ENCODE measurements at places on chromosomes 3 and 15.

- no peak for DNase-seq
Observed at GRCh38 chr3:64244011-64244942, 19.0 kb upstream of the PRICKLE2 start.

DNA sequence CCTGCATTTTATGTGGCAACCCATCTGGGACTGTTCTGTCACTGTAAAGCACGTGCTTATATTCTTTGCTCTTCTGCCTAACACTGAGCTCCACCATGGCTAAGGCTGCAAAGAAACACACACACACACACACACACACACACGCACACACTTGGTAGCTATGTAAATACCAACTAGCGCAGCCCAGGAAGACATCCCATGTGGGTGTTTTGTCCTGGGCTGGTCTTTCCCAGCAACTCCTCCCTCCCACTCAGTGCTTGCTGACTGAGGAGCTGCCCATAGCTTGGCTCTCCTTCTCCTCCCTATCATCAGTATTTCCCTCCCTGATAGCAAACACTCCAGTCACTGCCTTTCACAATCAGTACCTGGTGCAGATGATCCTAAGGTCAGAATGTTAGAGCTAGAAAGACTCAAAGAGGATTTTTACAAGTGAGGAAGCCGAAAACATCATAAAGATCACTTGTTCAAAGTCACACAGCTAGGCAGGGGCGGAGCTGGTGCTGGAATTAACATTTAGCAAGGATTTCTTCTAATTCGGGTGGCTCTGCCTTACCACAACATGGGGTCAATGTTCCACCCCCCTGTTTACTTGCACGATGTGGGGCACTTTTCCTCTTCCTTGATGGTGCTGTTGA, 377.1 kb upstream of the TBL1XR1 start:
- no peak for DNase-seq

GRCh38 chr3:9100513-9100894, 137.2 kb upstream of the RAD18 start:
- DNase-seq = no peak

- no peak for DNase-seq
Observed at GRCh38 chr3:161619351-161619750, 122.7 kb downstream of the OTOL1 start.

- DNase-seq = no peak
Observed at GRCh38 chr15:86903642-86904421, 824.2 kb downstream of the AGBL1 start.

Data from endothelial cell (in vitro differentiated cells).